ENCODE measurements at places on chromosomes 6 and 20.

DNA sequence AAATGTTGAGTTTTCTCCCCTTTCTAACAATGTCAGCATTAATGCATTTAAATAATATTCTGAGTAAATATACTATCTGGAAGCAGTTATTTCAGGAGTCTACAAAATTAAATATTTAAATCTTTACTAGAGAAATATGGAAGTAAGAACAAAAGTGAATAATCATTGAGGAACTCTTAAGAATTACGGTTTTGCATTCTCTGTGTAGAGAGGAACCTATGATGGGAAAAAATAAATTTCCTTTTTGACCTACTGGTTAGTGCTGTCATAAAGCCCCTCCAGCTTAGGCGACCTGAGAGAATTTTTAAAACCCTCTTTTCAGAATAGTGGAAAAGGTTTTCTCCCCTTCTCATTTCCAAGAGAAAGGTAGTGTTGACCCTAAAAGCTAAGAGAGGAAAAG is 64.8 kb downstream of the ATXN1 start:
- DNase-seq: no peak

GRCh38 chr6:10421158-10421920 is 6.5 kb upstream of the TFAP2A start:
- DNase-seq: no peak

DNA sequence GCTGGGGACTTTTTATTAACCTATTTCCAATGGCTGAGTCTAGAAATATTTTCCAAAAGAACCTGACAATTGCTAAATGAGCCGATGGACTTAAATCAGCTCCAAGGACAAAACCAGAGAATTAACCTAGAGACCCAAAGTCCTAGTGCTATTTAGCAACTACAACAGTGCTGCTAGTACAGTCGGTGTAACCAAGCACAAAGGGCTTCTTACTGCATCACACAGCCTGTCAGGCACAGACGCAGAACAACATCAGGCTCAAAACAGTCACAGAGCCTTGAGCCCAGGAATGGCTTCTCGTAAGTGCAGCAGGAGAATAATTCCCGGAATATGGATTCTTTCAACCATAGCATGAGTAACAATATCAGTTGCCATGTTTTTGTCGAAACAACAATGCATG is 70.0 kb downstream of the GFOD1 start:
- no peak for DNase-seq

DNA sequence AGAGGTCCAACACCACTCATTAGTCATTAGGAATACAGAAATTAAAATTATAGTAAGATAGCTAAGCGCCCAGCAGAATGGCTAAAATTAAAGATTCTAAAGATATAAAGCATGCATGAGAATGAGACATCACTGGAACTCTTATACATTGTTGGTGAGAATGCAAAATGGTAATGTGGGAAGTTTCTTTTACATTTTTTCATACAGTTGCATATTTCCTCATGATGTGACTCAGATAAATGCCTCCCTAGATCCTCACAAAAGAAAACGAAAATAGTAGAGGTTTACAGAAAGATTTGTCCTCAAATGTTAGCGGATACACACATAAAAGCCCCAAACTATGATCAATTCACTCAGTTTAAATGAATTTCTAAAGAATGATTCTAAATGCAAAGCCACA is 633.7 kb upstream of the GJE1 start:
- no peak for DNase-seq

- no peak for DNase-seq
Measured at GRCh38 chr20:7146552-7147219, 379.2 kb downstream of the BMP2 start.

DNA sequence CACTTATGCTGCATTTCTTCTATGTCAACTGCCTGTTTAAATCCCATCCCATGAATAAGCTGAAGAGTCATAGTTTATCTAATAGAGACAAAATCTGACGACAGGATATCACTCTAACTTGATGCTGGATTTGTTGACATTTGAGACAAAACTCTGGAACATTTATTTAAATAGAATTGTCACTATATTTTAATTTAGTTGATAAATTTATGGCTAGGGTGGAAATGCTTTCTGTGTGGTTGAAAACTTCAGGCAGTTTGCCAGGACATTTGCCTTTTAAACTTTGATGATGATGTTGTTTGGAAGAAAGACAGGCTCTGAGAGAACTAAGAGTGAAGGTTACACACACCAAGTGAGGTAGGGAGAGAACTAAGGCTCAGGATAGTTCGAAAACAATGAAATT is 68.1 kb downstream of the GJA1 start:
- DNase-seq: no peak

DNA sequence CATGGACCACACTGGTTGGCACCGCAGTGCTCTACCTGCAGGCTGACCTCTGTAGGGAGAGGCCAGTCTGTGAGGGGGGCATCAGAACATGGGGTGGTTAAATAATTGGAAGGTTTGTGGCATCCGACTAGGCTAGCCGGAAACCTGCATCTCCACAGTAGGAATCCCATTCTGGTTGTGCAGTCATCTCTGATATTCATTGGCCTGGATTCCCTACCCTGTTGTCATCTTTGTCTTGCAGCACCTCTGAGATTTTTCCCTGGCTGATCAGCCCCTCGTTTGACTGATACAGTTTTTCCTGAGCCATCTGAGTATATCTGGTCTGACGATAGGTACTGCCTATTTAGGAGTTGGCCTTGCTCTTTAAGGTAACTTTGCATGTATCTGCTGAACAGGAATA is 259.4 kb downstream of the TMEM242 start:
- DNase-seq: no peak

- no peak for DNase-seq
Measured at GRCh38 chr6:121994919-121995318, 404.5 kb upstream of the HSF2 start.

- DNase-seq: no peak
Measured at GRCh38 chr6:127869772-127870404, 31.0 kb downstream of the THEMIS start.

DNA sequence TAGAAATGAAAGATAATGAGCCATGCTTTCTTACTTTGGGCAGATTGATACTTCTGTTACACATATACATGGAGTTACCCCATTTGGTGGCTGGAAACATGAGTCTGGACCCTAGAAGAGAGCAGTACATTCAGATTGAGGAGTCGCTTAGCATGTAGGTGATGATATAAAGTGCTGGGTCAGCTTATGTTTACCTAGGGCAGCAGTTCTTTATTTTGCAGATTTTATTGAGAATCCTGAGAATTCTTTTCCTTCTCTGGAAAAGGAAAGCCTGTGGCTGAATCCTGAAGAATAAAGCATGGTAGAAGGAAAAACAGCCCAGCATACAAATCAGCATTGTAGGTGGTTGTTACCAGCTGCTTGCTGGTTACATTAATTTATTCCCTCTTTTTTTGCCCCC is 91.2 kb downstream of the SMAP1 start:
- no peak for DNase-seq

- no peak for DNase-seq
Measured at GRCh38 chr6:52186480-52186879, 305 bp downstream of the IL17A start.

DNA sequence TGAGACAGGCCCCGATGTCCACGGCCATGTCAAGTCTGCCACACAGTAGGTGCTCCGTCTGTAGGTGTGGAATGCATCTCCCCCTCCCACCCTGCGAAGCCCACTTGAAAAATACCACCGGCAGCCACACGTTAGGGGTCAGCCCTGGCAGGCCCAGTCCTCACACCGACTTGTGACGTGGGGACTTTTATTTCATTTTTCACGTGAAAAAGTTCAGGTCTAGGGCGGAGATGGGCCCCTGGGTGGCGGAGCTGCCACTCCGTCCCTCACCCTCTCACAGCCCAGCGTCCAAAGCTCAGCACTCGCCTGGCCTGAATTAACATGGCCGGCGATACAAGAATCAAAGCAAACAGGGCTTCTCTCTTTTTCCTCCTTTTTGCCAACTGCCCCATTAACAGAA is 3.8 kb upstream of the TUBB1 start:
- DNase-seq: no peak
